Naive B cell (primary cell): ENCODE measurements at places on chromosomes 2 and 18. TPM values are rescaled to one million over a fixed set of nuclear protein-coding genes. Genes with fewer than 3 reads are reported as not detected.

- no peak overlapping the region for H3K4me3 ChIP-seq
- H3K4me1 ChIP-seq = no peaks in the 10 kb centered on the region
- H3K27me3 ChIP-seq = no peaks in the 10 kb centered on the region
- H3K27ac ChIP-seq = no peak overlapping the region
- no peaks in the 10 kb centered on the region for H3K36me3 ChIP-seq
Observed at GRCh38 chr2:226179010-226179409, 620.6 kb downstream of the IRS1 start.

DNA sequence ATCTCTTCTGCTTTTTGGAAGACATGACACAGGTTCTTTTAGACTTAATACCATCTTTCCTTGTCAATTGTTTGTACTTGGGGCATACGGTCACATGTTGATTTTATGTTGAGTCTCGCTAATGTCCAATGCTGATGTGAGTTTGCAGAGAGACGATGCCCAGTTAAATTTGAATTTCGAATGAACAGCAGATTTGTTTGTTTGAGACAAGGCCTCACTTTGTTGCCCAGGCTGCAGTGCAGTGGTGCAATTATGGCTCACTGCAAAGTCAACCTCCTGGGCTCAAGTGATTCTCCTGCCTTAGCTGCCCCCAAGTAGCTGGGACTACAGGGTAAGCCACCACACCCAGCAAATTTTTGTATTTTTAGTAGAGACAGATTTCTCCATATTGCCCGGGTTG, 473.5 kb downstream of the RIT2 start:
- H3K4me1 ChIP-seq = no peaks in the 10 kb centered on the region
- no peaks in the 10 kb centered on the region for H3K27me3 ChIP-seq
- H3K27ac ChIP-seq = no peak overlapping the region

Gene PDE1A
- polyA plus RNA-seq = 0.58 TPM

- H3K27me3 ChIP-seq = peaks cover 15% of the 10 kb centered on the region
- no peaks in the 10 kb centered on the region for H3K36me3 ChIP-seq
- H3K27ac ChIP-seq = no peak overlapping the region
Observed at GRCh38 chr2:104378853-104379374, 475.0 kb upstream of the POU3F3 start.

DNA sequence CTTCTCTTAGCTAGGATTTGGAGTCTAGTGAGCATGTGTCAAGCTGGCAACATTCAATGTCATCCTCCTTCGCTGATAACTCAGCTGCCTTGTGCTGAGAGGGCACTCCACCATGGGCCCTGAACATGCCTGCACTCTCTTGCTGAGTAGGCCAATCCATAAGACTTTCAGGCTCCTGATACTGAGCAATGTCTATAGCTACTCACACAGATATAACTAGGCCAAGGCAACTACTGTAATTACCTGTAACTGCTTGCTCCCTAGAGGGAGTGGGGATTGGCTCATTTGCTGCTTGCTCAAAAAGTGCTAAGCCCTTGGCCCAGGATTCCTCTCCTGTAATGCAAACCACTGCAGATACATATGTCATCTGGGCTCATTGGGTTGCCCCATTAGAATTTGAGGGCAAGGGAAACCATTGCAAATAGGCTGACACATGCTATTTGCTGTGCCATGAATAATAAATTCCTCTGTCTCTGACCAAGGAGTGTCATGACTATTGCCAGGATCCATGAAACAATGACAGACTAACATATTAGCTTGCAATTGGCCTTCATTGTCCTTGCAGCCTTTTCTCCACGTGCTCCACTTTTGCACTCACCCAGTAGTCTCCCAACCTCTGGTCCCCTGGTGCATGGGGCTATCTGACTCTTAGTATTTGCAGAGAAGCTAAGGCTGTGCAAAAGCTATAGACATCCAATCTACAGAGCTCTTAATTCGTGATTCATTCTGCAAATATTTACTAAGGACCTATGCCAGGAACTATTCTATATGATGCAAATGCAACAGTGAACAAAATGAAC, 36.9 kb upstream of the BMPR2 start:
- H3K36me3 ChIP-seq = no peaks in the 10 kb centered on the region
- no peak overlapping the region for H3K27ac ChIP-seq
- H3K4me3 ChIP-seq = no peak overlapping the region
- no peaks in the 10 kb centered on the region for H3K27me3 ChIP-seq
- no peaks in the 10 kb centered on the region for H3K4me1 ChIP-seq

- peaks cover 35% of the 10 kb centered on the region for H3K4me1 ChIP-seq
- no peak overlapping the region for H3K27ac ChIP-seq
- peaks cover 4% of the 10 kb centered on the region for H3K36me3 ChIP-seq
- no peak for DNase-seq
Observed at GRCh38 chr2:161239326-161240109, 68.7 kb upstream of the PSMD14 start.

Gene SLC25A52
- not detected for polyA plus RNA-seq

Gene RUFY4
- polyA plus RNA-seq = not detected

DNA sequence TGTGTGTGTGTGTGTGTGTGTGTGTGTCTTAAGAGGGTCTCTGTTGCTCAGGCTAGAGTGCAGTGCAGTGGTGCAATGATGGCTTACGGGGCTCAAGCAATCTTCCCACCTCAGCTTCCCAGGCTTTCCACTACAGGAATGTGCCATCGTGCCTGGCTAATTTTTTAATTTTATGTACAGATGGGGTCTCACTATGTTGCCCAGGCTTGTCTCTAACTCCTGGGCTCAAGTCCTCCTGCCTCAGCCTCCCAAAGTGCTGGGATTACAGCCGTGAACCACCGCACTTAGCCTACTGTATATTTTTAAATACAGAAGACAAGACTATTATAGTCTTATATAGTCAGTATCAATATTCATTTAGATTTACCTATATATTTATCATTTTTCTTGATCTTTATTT, 220.1 kb upstream of the STON1 start:
- H3K4me3 ChIP-seq = no peak overlapping the region
- no peak overlapping the region for H3K27ac ChIP-seq
- no peak for DNase-seq

DNA sequence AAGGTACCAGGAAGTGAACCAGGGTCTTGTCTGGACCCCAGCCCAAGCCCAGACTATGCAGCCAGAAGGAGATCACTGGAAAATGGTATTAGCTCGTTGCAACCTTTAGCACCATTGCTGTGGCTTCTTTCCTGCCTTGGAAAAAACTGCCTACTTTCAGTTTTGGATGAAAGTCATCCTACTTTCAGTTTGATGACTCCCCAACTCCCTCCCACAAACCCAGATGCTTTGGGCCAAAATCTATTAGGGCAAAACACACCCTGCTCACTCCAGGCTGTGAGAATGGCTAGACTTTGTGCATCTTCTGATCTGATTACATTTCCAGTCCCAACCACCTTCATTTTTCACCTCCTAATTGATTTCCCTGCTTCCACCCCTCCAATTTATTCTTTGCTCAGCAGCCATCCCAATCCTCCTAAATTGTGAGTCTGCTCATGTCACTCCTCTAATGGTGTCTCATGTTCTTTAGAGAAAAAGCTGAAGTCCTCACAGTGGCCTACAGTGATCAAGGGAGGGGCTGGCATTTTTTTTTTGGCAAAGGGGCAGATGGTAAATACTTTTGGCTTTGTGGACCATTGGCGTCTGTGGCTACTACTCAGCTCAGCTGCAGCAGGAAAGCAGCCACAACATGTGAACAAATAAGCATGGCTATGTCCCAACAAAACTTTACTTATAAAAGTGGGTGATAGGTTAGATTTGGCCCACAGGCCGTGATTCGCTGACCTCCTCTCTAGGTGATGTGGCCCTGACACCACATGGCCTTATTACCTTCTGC, 368.7 kb downstream of the SLC4A3 start:
- no peak overlapping the region for H3K27ac ChIP-seq
- no peaks in the 10 kb centered on the region for H3K36me3 ChIP-seq
- no peaks in the 10 kb centered on the region for H3K4me1 ChIP-seq
- H3K27me3 ChIP-seq = peaks cover 11% of the 10 kb centered on the region
- no peak for DNase-seq

Gene REG1B
- polyA plus RNA-seq = not detected

Gene SMAD2
- 60.1 TPM for polyA plus RNA-seq

Gene KANSL1L
- polyA plus RNA-seq = 3.2 TPM

GRCh38 chr2:240287011-240287410, 146.6 kb upstream of the OTOS start:
- no peak overlapping the region for H3K27ac ChIP-seq
- H3K27me3 ChIP-seq = peaks cover 12% of the 10 kb centered on the region
- DNase-seq = no peak
- H3K4me1 ChIP-seq = no peaks in the 10 kb centered on the region

DNA sequence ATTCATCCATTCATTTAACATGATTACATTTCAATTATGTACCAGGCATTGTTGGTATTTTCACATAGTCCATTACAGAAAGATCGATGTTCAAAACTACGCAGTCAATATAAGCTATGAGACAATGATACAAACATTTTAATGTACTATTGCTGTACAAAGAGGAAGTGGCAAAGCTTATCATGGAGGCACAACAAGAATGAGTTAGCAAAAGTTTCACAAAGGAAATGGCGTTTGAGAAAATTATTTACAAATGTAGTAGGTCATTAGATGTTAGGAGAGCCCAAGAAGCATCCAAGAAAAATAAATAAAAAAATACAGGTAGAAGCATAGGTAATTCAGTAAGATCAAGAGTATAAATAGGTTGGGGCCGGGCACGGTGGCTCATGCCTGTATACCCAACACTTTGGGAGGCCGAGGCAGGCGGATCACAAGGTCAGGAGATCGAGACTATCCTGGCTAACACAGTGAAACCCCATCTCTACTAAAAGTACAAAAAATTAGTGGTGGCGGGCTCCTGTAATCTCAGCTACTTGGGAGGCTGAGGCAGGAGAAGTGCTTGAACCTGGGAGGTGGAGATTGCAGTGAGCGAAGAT, 1730.8 kb upstream of the CELF4 start:
- no peak for DNase-seq
- H3K27me3 ChIP-seq = no peaks in the 10 kb centered on the region
- H3K4me1 ChIP-seq = no peaks in the 10 kb centered on the region
- no peaks in the 10 kb centered on the region for H3K36me3 ChIP-seq
- no peak overlapping the region for H3K27ac ChIP-seq

DNA sequence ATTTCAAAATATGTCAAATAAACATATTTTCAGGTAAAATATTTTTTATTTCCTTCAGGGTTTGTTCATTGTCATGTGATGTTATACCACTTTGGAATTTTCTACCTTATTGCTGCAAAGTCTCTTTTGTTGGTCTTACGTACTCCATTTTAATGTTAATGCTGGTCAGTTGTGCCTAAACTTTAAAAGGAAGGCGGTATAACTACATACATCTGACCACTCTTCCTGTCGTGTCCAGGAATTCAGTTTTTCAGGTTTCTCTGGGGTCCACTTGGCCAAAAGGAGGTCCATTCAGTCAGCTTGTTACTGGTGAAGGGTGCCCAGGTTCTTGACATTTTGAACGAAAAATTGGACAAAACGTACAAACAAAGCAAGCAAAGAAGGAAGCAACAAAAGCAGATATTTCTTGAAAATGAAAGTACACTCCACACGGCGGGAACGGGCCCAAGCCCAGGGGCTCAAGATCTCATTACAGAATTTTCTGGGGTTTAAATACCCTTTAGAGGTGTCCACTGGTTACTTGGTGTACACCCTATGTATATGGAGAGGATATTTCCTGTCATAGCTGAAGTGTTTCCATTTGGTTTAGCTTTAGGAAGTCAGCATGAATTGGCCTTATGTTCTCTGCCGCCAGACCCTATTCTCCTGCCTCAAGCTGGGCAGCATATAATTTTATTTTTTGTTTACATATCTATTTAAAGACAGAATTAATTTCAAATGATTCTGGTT, 471.7 kb upstream of the CDH7 start:
- no peak for DNase-seq
- H3K4me3 ChIP-seq = no peak overlapping the region
- H3K4me1 ChIP-seq = no peaks in the 10 kb centered on the region

- H3K4me1 ChIP-seq = peaks cover 21% of the 10 kb centered on the region
- no peak overlapping the region for H3K4me3 ChIP-seq
- H3K36me3 ChIP-seq = no peaks in the 10 kb centered on the region
Observed at GRCh38 chr2:57759131-57759530, 287.5 kb upstream of the VRK2 start.

GRCh38 chr2:236541008-236541562, 28.5 kb upstream of the ACKR3 start:
- H3K36me3 ChIP-seq = peaks cover 10% of the 10 kb centered on the region
- DNase-seq = no peak
- H3K4me3 ChIP-seq = no peak overlapping the region

GRCh38 chr18:73318739-73319479, 451.1 kb upstream of the NETO1 start:
- no peak overlapping the region for H3K27ac ChIP-seq
- H3K4me1 ChIP-seq = no peaks in the 10 kb centered on the region
- H3K27me3 ChIP-seq = no peaks in the 10 kb centered on the region
- no peaks in the 10 kb centered on the region for H3K36me3 ChIP-seq

DNA sequence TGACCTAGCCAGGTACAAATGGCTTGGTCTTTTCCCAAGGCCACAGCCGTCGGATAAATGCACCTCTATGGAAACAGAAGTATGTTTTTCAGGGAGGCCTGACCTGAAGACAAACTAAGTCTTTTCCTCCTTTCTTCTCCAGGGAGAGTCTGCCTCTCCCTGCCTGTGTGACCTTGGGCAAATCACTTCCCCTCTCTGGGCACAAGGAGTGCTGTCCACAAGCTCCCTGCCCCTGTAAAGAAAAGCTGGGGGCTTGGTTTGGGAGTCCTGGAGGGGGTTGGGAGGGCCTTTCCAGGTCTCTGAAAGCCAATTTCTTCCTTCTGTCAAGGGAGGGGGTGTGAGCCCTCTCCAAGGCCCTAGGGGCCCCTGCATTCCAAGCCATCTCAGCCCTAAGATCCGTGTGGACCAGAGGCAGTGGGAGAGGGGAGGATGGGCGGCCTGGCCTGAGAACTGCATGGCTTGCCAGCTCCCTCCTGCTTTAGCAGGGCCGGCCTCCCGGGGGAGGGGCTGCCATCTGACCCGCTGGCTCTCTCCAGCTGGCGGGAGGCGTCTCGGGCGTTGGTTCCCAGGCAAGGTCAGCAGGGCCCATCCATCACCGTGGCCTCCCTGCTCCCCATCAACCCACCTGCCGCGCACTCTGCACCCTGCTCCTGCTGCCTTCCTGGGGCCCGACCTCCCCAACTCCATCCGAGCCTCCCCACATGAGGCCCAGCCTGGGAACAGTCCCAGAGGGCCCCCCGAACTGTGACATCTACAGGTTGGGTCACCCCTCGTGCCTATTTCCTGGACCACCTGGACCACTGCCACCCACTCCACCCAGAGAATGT, 61.4 kb downstream of the SMAD7 start:
- H3K36me3 ChIP-seq = no peaks in the 10 kb centered on the region
- no peaks in the 10 kb centered on the region for H3K27me3 ChIP-seq
- H3K4me3 ChIP-seq = no peak overlapping the region
- DNase-seq = no peak

- no peak overlapping the region for H3K27ac ChIP-seq
- H3K4me1 ChIP-seq = no peaks in the 10 kb centered on the region
- H3K36me3 ChIP-seq = no peaks in the 10 kb centered on the region
- peaks cover 16% of the 10 kb centered on the region for H3K27me3 ChIP-seq
- DNase-seq = no peak
Observed at GRCh38 chr2:118616432-118616831, 231.0 kb downstream of the EN1 start.

GRCh38 chr2:98727369-98728087, 3.4 kb downstream of the MGAT4A start:
- no peak for DNase-seq
- H3K27me3 ChIP-seq = no peaks in the 10 kb centered on the region
- no peak overlapping the region for H3K4me3 ChIP-seq

Gene ZNF514
- polyA plus RNA-seq = 7.5 TPM
